ENCODE measurements at places on chromosomes 1 and 21. TPM values are rescaled to one million over a fixed set of nuclear protein-coding genes. Genes with fewer than 3 reads are reported as not detected.

DNA sequence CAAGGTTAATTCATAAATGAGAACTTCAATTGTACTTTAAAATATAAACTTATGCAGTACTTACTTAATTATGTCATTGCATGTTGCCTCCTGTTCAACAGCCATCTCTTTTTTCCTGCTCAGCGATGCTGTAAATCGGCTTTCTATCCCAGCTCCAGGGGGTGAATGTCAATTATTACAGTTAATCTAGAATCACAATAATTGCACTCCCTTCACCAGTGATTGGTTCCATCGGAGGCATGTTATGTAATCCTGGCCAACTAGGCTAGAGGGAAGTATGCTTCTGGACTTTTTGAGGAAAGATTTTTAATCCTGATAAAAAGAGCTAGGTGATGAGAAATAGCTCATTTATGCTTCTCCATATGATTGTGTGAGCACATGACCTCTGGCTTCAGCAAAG lies 53.8 kb upstream of the SGIP1 start:
- no peak for DNase-seq

- DNase-seq: no peak
Observed at GRCh38 chr1:184518736-184519357, 132.0 kb downstream of the C1orf21 start.

- no peak for DNase-seq
Observed at GRCh38 chr1:15485636-15486035, 9.7 kb downstream of the CELA2B start.

The CTSS gene
- total RNA-seq: 19.7 TPM

DNA sequence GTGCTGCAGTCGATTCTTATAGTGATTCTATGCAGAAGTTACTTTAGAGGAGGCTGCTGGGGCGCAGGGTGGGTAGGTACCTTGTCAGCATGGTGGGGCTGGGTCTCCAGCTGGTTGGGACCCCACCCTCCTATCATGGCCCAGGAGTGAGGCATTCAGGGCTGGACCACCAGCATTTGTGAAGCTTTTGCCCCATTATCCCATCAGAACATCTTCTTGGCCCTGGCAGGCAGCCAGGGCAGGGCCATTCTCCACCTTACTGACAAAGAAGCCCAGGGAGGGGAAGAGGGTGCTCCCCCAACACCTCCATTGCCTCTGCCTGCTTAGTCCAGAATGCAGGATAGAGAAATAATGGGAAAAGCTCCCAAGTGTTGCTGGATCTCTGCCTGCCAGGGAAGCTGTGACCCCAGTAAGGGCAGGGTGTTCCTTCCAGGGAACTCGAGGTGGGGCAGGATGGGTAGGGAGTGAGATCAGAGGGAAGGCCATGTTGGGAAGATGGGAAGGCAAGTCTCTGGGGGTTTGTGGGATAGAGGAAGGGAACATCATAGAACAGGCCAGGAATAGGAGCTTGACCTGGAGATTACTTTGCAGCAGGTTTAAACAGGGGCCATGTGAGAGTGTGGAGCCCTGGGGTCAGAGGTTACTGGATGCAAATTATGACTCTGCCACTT lies 16.2 kb upstream of the SLC2A1 start:
- DNase-seq: no peak

DNA sequence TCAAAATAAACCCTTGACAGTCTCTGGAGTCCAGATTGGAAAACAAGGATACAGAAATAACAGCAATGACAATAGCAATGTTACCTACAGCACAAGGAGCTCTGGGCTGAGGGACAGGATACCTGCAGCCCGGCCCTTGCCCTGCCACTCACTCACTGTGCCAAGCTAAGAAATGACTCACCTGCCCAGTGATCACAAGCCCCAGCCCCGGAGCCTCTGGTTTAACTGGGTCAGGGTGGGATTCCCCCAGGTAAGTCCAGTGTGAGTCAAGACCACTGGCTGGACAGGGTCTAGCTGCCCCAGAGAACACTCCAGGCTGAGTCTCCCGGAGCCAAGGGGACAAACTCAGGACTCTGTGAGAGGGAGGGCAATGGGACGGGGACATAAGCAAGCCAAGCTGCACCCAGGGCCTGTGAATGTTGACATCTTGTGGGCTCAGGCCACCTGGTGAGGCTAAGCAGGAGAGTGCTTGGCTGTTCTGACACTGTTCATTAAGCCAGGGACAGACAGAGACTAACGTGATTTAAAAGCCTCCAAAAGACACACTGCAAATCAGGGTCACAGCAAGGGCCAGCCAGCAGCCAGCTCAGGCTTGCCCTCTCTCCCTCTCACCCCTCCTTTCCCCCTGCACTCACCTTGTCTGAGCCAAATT lies 64.1 kb downstream of the MIS18A start:
- no peak for DNase-seq

- DNase-seq: no peak
Observed at GRCh38 chr21:34498623-34499022, 13.4 kb downstream of the KCNE1 start.

DNA sequence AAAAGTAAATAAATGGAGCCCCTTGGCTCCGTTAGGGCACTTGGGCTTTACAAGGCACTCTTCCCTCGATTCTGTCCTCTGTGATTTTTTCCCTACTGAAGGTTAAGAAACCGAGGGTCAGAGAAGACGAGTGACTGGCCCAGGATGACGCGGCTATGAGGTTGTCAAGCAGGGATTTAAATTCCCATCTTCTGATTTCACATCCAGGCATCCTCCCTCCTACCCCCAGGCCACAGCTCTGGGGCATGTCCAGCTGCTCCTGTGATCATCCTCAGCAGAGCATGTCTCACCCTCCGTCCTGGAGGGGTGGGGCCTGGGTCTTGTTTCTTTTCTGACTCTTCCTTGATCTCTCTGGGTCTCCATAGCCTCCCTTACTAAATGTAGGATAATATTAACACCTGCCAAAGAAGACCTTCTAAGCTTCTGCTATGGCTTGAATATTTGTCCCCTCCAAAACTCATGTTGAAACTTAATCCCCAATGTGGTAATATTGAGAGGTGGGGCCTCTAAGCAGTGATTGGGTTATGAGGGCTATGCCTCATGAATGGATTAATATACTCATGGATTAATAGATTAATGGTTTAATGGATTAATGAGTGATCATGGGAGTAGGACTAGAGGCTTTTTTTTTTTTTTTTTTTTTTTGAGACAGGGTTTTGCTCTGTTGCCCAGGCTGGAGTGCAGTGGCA lies 4.6 kb downstream of the CRYBG2 start:
- no peak for DNase-seq

Data from esophagus squamous epithelium (tissue), 5 donors.